ENCODE measurements at places on chromosomes 7 and 10.

GRCh38 chr7:55177589-55178261 lies 158.9 kb downstream of the EGFR start:
- no peak for DNase-seq

GRCh38 chr7:149558149-149558861 lies 60.7 kb upstream of the ZNF746 start:
- no peak for DNase-seq

GRCh38 chr10:44424298-44424697 lies 39.4 kb upstream of the CXCL12 start:
- no peak for DNase-seq

DNA sequence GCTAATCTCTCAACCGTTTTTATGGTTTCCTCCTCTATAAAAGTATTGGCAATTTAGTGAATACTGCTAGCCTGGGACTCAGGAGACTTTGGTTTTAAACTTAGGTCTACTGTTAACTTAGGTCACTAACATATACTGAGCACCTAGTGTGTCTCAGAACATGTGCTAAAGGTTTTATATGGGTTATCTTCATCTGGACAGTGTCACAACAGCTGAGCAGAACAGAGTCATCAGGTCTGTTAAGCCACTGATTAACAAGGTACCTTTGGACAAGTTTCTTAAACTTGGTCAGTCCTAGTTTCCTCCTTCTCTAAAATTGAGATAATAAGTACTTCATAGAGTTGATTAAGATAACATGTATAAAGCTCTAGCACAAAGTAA lies 30.6 kb downstream of the NET1 start:
- DNase-seq: no peak

- DNase-seq: no peak
Observed at GRCh38 chr7:66308411-66308810, 103.3 kb downstream of the TPST1 start.

GRCh38 chr10:35412900-35413491 lies 76.7 kb downstream of the CCNY start:
- no peak for DNase-seq

DNA sequence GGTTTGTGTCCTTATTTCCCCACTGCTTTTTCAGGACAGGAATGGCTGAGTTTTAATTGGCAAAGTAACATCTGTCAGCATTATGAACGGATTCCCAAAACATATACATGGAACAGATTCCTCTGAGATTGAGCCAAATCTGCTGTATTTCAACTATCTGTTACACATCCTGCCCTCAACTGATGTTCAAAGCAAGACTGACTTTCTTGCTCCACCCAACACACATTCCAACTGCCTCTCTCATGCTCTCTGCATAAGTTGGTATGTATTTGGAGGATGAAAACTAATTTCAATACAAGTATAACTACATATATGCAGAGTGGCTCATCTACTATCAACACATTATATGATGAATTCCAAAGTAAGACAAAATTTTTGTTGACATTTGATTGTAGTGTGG lies 342.2 kb downstream of the GATA3 start:
- no peak for DNase-seq

DNA sequence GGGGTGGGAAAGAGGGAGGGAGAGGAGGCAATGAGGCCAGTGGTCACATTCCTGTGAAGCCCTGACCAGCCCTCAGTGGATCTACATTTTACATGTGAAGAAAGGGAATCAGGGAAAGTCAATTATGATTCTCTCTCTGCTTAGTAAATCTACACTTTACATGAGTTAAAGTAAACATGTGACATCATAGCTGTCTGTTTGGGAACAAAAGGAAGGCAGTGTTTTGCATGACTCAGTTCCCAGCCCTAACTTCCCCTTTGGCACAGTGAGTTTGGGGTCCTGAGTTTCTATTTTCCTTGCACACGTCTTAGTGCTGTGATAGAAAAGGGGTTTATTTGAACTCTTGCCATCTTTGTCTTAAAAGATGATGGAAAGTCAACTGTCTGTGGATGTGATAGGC lies 615.1 kb downstream of the SDK1 start:
- no peak for DNase-seq
